ENCODE measurements at places on chromosomes 4 and X.

DNA sequence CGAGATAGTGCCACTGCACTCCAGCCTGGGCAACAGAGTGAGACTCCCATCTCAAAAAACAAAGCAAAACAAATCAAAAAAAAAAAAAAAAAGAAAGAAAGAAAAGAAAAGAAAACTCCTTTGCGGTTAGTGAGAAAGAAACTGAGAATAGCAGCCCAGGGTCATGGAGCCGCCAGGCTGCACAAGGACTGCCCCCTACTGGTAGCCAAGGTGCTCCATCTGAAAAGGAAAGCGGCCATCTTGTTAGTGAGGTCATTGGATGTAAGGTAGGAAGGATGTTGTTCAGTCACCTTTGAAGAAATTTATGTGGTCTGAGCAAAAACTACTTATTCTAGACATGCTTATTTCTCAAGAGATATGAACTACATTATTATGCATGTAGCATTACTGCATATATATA lies 660.6 kb upstream of the TENM3 start:
- DNase-seq, result no peak

- DNase-seq, result no peak
Measured at GRCh38 chr4:7767526-7767925, 172.1 kb downstream of the AFAP1 start.

- DNase-seq, result no peak
Measured at GRCh38 chrX:66162331-66162822, 1.7 kb upstream of the HEPH start.

GRCh38 chr4:176052744-176053143 lies 12.9 kb upstream of the WDR17 start:
- no peak for DNase-seq

DNA sequence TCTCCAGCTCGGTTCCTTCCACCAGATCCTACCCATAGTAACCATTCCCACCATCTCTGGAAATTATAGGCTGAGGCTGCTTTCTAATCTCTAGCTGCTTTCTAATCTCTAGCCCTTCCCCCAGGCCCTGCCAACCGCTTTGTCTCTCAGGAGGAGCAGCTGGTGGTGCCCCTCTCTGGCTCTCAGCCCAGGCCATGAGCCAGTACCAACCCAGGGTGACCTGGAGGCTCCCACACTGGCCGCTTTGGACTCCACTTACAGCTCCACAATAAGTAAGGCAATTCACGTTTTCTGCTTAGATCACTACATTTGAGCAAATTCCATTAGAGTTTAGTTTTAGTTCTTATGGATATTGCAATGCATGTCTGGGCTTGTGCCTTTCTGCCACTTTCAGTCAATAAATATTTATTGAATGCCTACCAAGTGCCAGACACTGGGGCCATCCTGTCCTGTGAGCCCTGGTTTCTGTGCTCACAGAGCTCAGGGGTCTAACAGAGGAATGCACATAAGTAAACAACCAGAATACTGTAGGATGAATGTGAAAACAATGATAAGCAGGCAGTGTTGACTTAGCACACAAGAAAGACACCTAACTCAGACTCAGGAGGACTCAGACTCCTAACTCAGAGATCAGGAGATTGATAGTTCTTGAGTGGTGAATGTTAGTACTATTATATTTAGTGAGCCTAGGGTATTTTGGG lies 38.9 kb downstream of the SMC1A start:
- no peak for DNase-seq

- DNase-seq, result no peak
Measured at GRCh38 chr4:84916227-84916626, 50.3 kb downstream of the WDFY3 start.

DNA sequence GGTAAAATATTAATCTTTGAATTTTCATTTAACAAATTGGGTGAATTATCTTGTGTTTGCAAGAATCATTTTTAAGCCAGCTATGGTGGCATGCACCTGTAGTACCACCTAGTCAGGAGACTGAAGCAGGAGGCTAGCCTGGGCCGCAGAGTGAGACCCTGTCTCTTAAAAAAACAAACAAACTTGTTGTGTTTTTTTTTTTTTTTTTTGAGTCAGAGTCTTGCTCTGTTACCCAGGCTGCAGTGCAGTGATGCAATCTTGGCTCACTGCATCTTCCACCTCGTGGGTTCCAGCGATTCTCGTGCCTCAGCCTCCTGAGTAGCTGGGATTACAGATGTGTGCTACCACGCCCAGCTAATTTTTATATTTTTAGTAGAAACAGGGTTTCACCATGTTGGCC lies 2.2 kb downstream of the TXLNG start:
- no peak for DNase-seq

DNA sequence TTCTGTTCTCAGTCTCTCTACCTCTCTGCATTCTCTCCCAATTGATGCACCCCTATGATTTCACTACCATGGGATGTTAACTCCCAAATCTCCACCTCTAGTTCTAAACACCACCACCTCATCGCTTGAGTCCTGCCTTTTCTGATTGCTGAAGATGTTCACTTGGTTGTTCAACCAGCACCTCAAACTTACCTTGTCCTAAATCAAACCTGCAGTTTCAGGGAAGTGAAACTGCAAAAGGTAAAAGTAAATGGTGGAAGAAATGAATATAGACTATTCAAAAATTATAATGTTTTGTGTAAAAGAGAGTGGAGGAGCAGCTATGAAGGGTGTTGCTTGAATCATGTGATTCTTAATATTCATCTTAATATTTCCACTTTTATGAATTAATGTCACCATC lies 91.0 kb downstream of the PDE5A start:
- DNase-seq, result no peak

GRCh38 chrX:41338436-41338835 lies 4.5 kb downstream of the DDX3X start:
- DNase-seq, result no peak

GRCh38 chr4:3720466-3720865 lies 45.7 kb upstream of the ADRA2C start:
- no peak for DNase-seq

GRCh38 chrX:110228453-110228852 lies 89.4 kb downstream of the AMMECR1 start:
- DNase-seq, result no peak

GRCh38 chr4:4182835-4183568 lies 43.7 kb downstream of the OTOP1 start:
- no peak for DNase-seq

- DNase-seq, result no peak
Measured at GRCh38 chr4:140116442-140117104, 37.4 kb downstream of the MAML3 start.

- no peak for DNase-seq
Measured at GRCh38 chr4:1154523-1155182, 17.7 kb downstream of the SPON2 start.

DNA sequence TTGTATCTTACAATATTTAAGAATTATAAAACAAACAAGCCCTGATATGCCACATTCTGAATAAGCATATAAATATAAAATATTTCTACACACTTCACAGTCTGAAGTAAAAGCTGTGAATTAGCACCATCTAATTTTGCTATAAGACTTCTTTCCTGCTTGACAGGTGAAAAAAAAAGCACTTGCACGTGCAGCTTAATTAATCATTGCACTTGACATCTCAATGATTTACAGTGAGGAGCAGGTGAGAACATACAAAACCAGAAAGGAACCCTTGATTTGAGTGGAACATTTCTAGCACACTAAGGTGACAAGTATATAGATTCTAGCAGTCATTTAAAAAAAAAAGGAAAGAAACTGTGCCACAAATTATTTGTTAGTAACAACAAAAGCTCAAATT lies 47.9 kb downstream of the CHIC2 start:
- no peak for DNase-seq

DNA sequence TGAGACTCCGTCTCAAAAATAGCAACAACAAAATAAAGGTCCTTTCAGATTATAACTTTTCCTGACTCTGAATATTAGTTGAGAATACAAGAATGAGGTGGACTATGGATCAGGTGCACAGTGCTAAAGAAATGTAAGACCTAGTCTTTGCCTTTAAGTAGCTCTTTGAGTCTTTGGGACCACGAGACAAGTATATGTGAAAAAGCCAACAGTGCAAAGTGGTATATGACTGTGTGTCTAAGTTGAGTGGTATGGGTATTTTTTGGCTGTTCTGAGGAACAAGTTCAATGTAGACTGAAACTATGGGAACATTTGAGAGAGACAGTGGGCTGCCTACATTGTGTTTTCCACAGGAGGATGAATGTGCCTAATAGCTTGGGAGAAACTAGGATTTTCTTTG lies 2.8 kb downstream of the GAB1 start:
- DNase-seq, result no peak

DNA sequence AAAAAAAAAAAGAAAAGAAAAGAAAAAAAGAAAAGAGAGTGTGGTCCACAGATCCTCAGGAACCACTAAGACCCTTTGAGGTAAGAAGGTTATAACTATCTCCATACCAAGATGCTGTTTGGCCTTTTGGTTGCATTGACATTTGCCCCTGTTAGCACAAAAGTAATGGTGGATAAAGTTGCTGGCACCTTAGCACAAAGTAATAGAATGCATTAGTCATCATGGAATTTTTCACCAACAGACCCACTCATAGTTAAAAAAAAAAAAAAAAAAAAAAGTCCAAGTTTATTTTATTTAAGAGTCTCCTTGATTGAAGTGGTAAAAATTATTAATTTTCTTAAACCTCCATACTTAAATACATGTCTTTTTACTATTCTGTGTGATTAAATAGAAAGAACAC lies 78.4 kb upstream of the RBPJ start:
- DNase-seq, result no peak

DNA sequence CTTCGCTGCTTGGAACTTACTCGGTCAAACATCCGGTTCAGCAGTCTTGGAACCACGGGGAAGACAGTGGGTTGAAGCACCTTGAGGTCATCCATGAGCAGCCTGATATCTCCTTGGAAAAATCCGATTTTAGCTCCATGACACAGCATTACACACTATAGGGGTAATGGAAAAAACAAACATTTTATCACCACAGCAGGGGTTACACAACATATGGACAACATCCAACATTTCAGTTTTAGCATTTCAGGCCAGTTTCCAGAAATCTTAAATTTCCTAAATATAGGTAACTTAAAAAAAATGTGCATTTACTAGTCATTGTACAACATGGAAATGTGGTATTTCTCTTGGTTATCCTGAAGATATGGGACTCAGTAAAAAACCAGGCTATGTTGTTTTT lies 34.4 kb upstream of the CENPU start:
- DNase-seq, result no peak

- DNase-seq, result no peak
Measured at GRCh38 chr4:121154103-121154515, 10.0 kb downstream of the TNIP3 start.

GRCh38 chr4:73104695-73105094 lies 35.2 kb upstream of the COX18 start:
- no peak for DNase-seq

- DNase-seq, result no peak
Measured at GRCh38 chr4:147846318-147847155, 114.6 kb downstream of the ARHGAP10 start.

DNA sequence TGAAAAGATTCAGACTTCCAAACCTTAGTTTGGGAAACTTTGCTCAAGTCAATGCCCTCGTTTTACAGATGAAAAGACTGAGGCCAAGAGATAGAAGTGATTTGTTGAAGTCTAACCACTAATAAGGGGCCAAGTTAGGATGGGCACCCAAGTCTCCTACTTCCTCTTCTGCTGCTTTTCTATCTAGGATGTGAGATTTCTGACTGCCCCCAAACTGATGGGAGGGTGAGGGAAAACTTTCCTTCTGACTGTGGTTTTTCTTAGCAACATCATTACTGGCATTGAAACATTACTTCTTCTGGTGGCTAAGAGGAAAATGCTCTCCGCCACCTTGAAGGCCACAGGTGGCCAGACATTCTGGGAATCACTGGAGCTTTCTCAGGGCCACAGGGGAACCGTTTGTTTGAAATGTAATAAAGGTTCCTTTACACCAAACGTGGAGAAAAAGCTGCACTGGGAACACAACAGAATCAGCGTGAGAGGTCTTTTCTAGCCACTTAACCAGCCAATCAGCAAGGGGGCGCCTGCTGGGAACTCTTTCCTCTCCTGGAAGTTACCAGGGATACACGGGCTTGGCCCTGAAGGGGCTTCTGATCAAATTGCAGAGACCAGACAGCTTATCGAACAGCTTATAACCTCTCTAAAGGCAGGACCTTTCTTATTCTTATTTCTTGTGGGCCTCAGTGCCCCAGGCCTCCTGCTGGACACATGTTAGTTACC lies 115.9 kb upstream of the TEX13D start:
- no peak for DNase-seq

- no peak for DNase-seq
Measured at GRCh38 chrX:53286171-53286570, 4.8 kb upstream of the IQSEC2 start.

- no peak for DNase-seq
Measured at GRCh38 chr4:174764105-174764729, 64.8 kb downstream of the GLRA3 start.

DNA sequence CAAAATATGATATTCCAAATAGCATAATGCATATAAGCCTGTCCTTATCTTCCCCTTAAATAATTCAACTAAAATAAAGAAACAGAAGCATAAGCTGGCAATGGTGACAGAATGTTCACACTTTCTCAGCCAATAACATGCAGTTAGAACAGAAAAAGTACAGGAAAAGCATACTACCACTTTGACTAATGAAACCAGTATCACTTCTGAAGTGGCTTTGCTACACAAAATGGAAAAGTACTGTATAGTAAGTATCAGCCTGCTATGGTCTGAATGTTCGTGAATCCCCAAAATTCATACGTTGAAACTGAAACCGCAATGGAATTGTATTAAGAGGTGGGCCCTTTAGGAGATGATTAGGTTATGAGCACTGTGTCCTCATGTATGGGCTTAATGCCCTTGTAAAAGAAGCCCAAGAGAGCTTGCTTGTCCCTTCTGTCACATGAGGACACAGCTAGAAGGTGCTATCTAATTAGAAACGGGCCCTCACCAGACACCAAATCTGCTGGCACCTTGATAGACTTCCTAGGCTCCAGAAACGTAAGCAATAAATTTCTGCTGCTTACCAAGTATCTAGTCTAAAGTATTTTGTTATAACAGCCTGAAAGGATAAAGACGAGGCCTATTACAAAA lies 102.6 kb downstream of the PRDM5 start:
- DNase-seq, result no peak

DNA sequence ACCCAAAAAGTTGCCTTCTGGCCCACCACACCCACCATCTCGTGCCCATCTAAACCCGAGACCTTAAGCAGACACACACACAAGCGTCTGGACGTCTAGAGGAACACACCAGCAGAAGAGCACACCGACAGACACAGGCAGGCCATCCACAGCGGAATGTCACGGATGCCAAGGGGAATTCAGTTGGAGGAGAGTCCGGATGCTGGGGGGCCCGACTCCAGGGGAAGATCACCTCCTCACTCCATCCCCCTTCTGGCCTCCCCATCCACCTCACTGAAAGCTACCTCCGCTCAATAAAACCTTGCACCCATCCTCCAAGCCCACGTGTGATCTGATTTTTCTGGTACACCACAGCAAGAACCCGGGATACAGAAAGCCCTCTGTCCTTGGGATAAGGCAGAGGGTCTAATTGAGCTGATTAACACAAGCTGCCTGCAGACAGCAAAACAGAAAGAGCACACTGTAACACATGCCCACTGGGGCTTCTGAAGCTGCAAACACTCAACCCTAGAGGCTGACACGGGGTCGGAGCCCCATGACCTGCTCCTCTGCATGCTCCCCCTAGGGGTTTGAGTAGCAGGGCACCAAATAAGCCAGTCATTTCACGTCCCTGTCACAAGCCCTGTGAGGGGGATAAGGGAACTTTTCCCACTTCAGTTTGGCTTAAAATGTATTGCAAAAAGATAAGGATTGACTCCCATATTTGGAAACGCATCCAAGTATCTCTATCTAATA lies 339.6 kb upstream of the PCDH10 start:
- no peak for DNase-seq
